ENCODE measurements at places on chromosomes 7 and 10.

DNA sequence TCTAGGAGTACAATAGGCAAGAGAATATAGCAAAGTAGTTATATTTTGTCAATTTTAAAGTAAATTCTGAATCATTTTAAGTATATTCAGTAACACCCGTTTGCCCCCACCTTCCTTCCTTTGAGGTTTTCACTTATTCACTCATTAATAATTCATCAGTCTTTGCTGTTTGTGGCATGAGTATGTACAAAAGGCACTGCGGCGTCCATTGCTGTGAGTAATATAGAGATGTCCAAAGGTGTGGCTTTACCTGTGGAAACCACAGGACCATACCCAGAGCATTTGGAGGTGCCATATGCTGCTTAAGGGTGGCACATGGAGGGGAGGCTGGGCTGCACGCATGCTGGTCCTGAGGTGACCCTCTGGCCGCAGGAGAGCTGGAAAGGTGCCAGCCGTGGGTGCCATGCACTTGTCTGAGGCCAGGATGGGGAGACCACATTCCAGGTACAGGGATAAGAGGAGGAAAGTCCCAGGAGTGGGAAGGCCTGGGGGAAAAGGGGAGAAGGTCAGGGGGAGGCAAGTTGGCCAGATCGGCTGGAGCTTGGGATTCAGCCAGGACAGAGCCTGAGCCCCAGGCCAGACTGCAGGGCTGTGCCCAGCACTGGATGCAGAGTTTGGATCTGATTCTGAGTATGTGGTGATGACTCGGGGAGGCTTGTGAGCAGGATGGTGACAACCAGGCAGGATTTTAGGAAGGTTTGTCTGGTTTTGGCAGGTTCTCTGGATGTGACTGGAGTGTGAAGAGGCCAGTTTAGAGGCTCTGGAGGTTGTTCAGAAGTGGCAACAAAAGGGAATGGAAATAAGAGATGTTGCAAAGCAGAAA lies 223.4 kb downstream of the MGMT start:
- no peak for DNase-seq

DNA sequence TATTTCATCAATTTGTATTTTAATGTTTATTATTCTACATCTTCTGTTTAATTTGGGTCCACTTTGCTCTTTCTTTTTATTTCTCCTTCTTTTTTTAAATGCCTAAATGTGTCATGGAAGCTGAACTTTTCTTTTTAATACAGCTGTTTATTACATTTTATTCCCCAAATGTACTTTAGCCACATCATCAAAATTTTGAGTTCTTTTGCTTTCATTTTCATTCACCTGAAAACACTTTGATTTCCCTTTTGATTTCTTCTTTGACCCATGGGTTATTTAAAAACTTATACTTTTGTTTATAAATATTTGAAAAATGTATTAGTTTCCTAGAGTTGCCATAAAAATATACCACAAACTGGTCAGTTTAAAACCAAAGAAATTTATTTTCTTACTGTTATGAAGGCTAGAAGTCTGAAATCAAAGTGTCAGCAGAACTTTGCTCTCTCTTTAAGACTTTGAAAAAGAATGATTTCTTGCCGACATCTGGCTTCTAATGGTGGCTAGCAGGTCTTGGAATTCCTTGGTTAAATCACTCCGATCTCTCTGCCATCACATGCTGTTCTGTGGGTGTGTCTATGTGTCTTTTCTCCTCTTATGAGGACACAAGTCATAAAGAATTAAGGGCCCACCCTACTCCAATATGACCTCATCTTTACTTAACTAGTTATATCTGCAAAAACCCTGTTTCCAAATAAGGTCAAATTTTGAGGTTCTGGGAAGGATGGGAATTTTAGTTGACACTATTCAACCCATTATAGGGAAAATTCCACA lies 225.5 kb downstream of the ANKRD7 start:
- no peak for DNase-seq

GRCh38 chr7:50505553-50506210 lies 55.5 kb upstream of the FIGNL1 start:
- no peak for DNase-seq

DNA sequence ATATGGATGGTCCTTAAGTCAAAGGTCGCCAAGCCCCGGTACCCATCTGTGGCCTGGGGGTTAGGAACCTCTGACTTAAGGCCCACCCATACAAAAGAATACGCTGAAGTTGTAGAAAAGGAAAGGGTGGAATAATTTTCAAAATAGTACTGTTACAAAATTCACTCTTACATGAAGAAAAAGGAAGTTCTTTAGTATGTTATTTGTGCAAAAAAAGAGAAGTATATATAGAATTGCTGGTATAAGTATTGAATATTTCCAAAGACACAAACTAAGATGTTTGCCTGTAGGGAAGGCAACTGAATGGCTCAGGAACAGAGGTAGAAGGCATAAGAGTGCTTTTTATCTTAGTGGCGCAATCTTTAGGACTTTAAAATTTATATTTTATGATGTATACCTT lies 78.7 kb downstream of the PRLHR start:
- DNase-seq: no peak

- DNase-seq: no peak
These were observed 2.9 kb upstream of the RABGEF1 start for GRCh38 chr7:66737667-66738066.

- DNase-seq: no peak
These were observed 41.6 kb downstream of the SH2D4B start for GRCh38 chr10:80579181-80579763.

DNA sequence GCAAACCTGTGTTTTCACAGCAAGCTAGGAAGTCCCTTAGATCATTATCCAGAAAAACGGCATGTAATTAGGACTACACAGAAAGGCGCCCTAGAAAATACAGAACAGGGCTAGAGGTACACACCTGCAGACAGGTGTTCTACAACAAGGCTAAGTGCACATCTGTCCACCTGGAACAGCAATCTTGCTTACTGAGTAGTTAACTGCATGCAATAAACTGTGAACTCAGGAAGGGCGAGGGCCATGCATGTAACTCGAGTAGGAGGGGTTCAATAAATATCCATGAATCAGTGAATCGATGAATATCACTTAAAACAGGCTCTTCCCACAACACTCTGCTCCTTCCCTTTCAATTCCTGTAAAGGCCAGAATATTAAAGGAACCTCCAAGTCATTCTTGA lies 22.0 kb downstream of the FAM171A1 start:
- no peak for DNase-seq

DNA sequence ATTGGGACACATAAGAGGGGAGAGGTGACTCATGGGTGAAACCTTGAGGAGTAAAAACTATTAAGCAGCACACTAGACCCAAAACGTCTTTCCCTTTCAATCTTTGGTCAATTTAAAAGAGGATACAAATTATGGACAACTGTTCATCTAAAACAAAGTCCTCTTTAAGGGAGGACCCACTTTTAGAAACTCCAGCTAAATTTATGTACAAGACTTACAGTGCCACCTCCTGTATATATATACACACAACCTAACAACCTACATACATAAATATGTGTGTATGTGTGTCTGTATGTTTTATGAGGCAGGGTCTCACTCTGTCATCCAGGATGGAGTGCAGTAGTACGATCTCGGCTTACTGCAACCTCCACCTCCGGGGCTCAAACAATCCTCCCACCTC lies 18.1 kb upstream of the ZC3HAV1 start:
- DNase-seq: no peak

GRCh38 chr7:52723606-52724005 lies 311.8 kb upstream of the POM121L12 start:
- no peak for DNase-seq

GRCh38 chr10:124935946-124936345 lies 6.0 kb upstream of the ZRANB1 start:
- no peak for DNase-seq

DNA sequence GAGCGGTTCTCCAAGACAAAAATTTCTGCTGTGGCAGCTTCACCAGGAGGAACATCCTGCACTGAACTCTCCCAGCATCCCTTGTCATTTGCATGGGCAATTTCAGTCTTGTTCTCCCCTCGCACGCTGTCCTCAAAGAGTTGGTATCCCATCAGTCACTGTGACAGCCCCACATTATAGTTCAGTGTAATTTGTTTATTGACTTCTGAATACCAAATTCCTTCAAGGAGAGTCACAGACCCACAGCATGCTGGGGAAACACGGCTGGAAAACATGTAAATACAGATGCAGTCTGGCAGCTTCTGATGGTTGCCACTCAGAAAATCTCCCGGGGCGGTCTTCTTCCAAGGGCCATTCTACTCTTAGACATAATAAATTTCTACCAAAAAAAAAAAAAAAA lies 151.0 kb upstream of the NEBL start:
- no peak for DNase-seq

DNA sequence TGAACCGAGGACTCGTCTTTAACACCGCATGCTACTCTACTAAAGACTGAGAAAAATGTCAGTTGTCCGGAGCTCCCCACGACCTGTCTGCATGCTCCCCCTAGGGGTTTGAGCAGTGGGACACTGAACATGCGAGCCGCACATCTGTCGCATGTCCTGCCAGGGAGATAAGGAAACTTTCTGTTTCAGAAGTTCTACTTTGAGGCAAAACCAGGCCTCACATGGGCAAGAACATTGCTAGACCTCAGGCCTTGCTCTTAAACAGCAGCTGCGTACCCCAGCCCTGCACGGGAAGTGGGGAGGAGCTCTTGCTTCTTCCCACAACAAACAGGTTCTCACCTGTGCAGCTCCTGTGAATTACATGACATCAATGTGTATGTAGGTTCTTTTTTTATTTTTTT lies 30.3 kb upstream of the HERPUD2 start:
- peak; percentile 76 for DNase-seq

- no peak for DNase-seq
These were observed 7.7 kb downstream of the DIP2C start for GRCh38 chr10:681670-682318.

DNA sequence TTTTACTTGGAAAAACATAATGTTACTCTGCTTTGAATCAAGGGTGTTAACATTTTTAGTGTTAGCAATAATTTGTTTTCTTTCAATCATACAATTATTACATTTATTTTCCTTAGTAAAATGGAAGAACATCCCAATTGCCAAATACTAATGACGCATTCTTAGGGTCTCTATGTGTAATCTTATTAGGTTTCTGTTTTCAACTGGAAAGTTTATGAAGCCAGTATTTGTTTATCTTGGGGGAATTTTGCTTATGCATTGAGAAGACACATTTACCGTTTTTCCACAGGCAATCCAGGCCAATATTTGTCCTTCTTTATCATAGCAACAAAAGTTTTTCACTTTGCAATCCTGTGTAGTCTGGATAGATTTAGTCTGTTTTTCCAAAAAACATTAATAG lies 134.5 kb downstream of the CPED1 start:
- no peak for DNase-seq

- no peak for DNase-seq
These were observed at the start of gene SCART1 for GRCh38 chr10:133453516-133454203. Gene SCART1 (plus strand): TSS chr10:133453945. CDS start chr10:133453998, 53 bp downstream.

- DNase-seq: no peak
These were observed 112.8 kb upstream of the ODAD2 start for GRCh38 chr10:28111712-28112111.

GRCh38 chr10:15370856-15371701 lies at the start of gene FAM171A1:
Gene FAM171A1 (minus strand): TSS chr10:15371289. CDS start chr10:15371052, 237 bp downstream.
- peak; percentile 73 for DNase-seq

GRCh38 chr10:97684866-97685394 lies 2.1 kb downstream of the AVPI1 start:
- no peak for DNase-seq

DNA sequence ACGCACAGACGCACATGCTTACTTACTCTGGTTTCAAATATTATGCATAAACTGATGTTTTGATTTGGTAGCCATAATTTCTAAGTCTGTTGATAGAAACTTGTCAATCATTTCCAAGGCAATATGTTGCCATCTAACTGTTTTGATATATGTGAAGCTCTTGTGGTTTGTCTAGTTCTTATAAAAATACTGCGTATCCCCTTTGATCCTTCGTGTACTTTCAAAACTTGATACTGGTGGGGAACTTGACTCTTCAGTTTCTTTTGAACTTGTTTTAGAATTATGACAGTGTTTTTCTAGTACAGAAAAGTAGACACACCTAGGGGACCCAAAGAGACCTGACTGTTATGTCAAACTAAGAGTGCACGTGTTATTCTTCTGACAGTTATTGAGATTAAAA lies 708.0 kb downstream of the LRMDA start:
- DNase-seq: no peak

DNA sequence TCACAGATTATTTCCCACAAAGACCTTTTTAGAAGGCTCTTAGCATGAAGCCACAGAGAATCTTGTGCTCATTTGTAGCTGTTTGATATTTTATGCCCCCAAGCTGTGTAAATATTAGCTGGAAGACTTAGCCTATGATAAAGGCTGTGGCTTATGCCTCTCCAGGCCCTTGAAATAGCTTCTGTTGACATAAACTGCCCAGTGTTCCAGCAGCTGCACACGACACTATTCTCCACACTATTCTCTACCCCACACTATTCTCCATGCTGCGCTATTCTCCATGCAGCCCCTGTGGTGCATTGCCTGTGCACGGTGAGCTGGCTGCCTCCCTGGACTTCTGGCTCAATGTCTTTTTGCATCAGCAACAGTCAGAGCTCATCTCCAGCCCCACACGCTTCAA lies 13.1 kb downstream of the DDC start:
- no peak for DNase-seq

DNA sequence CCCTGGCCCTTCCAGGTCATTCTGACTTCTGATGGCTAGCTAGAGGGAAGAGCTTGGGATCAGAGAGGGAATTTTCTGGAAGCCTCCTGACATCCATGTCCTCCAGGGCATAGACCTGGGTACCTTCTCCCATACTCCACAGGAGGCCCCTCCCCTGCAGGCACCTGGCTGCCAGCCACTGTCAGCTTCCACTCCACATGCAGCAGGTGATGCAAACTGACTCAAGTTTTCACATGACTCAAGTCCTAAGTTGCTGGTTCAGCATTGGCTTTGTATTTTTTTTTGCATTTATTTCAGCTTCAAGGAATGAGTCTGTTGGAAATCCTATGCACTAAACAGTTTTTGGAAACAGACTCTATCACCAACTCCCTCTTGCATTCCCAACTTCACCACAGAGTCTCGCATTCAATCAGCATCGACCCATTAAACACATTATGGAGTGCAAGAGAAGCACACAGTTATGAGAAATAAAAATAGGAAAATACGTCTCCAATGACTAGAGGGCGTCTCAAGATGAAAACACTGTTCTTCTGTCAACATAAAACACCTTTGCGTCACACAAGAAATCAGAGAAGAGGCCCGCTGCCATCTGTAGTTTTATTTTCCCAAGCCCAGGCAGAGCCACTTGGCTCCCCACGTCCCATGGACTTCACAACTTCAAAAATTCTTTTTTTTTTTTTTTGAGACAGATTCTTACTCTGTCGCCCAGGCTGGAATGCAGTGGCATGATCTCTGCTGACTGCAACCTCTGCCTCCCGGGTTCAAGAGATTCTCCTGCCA lies 362.6 kb upstream of the MGMT start:
- DNase-seq: no peak

DNA sequence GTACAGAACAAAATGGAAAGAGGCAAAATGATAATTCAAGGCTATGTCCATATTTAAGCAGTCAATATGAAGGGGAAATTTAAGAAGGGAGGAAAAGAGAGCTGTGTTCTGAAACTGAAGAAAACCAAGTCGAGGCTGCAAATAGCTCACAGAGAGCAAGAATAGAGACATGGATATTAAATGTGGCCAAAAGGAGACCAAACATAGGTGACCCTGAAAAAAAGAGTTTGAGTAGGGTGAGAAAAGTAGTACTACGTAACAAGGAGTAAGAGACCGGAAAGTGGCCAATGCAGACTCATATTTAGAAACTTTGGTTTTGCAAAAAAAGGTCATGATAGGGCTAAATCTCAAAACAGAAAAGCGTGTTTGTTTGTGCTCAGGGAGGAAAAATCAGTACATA lies 84.6 kb downstream of the GNAT3 start:
- no peak for DNase-seq
